BE2C (cell line): ENCODE measurements at places on chromosomes 6 and 20.
A peak's percentile ranks its signal among the peaks of the same experiment; 100 is the strongest.

DNA sequence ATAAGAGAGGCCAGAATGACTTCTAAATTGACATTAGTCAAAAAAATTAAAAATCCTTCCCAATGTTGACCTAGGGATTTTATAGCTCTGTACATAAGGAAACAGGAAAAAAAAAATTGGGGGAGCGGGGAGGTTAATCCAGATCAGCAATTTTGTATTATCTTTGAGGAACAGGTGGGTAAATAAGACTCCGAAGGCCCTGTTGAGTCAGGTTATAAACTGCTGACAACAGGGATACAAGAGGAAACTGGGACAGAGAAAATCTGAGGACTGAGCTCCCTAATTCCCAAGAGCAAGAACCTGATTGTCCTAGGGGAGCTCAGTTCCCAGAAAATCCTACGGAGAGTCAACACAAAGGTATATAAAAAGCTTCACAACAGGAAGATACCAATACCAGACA lies 26.8 kb upstream of the CRIP3 start:
- no peak for DNase-seq

DNA sequence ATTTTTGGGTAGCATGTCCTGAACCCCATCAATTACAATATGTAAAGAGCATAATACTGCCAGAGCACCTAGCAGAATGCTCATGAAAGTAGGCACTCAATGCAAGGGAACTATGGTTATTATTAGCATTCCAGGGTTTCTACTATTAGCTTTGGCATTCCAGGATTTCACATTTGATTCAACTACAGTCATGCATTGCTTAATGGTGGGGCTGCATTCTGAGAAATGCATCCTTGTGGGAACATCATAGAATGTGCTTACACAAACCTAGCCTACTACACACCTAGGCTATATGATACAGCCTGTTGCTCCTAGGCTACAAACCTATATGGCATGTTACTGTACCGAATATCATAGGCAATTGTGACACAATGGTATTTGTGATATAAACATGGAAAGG lies 247.8 kb downstream of the CD83 start:
- DNase-seq: no peak

GRCh38 chr6:75283907-75284631 lies 523 bp downstream of the TMEM30A start:
- DNase-seq: peak; percentile 27

GRCh38 chr6:163577404-163577803 lies 162.9 kb downstream of the QKI start:
- DNase-seq: no peak

DNA sequence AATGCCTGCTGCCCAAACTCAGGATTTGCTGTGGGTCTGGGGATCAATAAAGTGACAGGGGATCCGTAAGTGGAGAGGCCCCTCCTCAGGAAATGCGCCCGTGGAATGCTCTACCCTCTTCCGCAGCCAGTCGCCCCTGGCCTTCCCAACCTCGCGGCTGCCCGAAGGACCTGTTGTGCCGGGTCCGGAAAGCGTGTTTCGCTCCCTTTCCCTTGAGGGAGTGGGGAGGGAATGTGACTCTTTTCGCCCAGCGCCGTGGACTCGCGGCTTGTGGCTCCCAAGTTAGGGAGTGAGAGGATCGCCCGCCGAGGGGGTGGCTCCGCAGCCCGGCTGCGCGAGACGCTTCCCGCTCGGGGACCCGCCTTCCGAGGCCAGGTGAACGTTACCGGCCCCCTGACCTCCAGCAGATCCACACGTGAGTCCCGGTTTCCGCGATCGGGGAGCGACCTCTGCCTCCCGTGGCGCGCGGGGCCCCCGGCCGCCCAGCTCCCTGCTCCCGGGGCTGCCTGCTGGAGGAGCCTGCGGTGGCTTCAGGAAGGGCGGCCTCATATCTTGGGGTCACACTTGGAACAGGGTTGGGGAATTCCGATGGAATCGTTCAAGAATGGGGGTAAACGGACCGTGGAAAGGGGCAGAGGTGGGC lies 666 bp downstream of the TPD52L1 start:
- DNase-seq: peak; percentile 5

- no peak for DNase-seq
Observed at GRCh38 chr20:57004951-57005933, 261.2 kb downstream of the BMP7 start.

DNA sequence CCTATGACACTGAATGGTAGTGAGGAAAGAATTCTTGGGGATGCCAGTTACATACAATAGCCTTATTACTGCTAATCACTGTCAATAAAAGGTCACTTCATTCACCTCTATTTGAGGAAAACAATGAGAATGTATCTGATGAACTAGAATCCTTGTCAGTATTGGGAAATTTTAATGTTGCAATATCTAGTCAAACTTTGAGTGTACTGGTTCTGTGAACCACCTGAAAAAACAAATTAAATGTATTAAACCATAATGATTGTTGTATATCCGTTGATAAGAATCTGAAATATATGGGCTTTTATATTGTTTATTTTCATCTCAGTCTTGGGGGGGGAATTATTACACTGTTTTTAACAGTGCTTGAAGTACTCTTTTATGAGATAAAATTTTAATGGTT lies 10.6 kb downstream of the TAF11 start:
- DNase-seq: no peak

- no peak for DNase-seq
Observed at GRCh38 chr6:10793695-10794094, 44.6 kb downstream of the MAK start.

- DNase-seq: no peak
Observed at GRCh38 chr6:82616386-82617028, 252.9 kb downstream of the TPBG start.

DNA sequence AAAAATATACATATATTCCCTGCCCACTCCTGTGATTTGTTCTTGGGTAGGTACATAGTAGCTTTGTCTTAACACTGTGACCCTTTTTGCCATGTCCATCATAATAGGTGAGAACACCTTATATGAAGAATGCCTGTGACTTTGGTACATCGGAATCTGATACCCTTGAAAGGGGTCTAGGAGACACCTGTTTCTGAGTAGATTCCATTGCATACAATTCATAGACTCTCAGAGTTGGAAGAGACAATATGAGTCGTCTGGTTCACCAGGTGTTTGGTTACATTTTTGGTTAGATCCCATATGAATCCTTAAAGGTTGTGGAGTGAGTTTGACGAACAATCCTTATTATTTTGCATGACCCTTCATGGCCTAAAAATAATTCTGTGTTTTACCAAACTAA lies 36.3 kb downstream of the RNF144B start:
- no peak for DNase-seq

- no peak for DNase-seq
Observed at GRCh38 chr20:12984069-12984765, 24.6 kb upstream of the SPTLC3 start.

GRCh38 chr20:46985250-46985649 lies 90.6 kb downstream of the EYA2 start:
- no peak for DNase-seq

DNA sequence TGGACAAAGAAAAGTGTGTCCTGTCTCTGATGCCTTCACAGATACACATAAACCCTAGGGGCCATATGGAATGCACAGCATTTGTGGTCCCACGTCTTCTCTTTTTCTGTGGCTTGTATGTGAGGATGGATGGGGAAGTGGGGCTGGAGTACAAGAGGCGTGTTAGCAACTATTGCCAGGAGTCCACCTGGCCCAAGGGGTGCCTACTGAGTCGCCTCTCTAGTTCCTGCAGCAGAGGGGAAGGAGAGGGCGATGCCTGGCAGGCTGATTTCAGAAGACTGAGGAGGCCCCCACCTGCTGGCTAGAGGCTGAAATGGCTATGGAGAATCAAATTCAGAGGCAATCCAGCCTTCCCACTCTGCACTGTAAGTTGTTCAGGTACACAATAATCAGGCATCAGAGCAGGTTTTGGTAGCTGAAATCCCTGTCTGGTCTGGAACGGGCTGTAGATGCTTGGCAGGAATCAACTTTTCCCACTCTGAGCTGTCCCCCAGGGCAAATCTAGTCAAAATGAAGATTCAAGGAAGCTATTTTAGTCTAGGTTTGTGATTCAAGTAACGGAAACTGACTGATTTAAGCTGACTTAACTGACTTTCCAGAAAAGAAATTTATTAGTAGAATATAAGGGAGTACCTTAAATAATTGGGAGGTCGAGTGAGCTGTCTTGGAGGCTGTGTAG lies 14.9 kb upstream of the PPARD start:
- DNase-seq: peak; percentile 75

- DNase-seq: peak; percentile 62
Observed at GRCh38 chr20:48668451-48668946, 159.3 kb downstream of the PREX1 start.

- no peak for DNase-seq
Observed at GRCh38 chr6:77910826-77911225, 258.0 kb downstream of the MEI4 start.

- DNase-seq: no peak
Observed at GRCh38 chr20:63409066-63409833, 48.1 kb upstream of the CHRNA4 start.

DNA sequence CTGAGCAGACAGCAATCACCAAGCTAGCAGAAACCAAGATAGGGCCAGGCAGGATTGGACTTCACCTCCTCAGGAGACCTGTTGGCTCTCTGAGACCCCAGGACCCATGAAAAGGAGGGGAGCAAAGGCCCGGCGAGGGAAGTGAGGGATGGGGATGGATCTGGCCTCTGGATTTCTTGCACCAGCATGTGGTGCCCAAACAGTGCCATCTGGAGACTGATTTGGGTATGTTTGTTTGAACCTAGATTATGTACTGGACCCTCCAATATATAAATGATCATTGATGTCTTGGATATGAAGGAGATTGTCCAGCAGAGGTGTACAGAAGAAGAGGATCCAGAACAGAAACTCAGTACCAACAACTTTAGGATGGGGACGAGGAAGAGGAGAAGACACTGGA lies 83.4 kb upstream of the LY86 start:
- DNase-seq: no peak

DNA sequence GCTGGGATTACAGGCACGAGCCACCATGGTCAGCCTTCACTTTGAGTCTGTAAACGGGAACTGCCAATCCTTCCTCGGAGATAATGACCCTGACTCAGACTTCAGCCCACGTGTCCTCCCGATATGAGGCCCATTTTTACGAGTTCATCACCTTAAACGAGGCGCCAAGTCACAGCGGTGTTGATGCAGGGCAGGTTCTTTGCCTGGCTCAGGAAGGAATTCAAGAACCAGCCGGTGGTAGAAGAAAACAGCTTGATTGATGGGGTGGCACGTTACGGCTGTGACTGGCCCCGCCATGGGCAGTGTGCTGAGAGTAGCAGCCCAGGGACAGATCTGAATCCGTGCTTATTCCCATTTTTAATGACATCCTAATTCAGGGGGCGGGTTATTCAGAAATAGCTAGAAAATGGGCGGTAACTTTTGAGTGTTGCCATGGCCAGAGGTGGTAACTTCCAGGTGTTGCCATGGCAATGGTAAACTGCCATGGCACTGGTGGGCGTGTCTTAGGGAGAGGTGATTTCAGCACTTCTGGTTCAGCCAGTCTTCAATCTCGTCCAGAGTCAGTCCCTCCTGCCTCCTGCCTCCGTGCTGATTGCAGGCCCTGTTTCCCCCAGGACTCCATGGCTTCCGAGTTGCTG lies 9.1 kb upstream of the MAP1LC3A start:
- DNase-seq: no peak

GRCh38 chr6:133218852-133219251 lies 22.3 kb upstream of the EYA4 start:
- DNase-seq: no peak

DNA sequence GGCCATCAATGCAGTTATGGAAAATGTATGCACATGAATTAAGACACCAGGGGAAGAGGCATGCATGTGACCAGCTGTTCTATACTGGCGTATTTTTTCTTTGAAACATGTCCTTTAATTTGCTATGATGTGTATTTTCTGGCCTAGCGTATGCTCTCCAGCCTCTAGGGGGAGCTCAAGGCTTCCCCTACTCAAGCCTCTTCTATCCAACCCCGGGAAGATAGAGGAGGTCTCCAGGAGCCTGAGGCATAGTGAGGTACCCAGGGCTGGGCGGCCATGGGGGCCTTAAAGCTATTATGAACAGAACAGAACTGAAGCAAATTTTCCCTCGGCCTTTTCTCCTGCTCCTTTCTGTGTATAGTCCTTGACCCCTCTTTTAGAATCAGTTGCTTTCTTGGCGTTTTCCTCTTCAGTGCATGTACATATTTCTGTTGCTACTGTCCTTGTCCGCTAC lies 528.9 kb downstream of the MAFB start:
- DNase-seq: peak; percentile 64

DNA sequence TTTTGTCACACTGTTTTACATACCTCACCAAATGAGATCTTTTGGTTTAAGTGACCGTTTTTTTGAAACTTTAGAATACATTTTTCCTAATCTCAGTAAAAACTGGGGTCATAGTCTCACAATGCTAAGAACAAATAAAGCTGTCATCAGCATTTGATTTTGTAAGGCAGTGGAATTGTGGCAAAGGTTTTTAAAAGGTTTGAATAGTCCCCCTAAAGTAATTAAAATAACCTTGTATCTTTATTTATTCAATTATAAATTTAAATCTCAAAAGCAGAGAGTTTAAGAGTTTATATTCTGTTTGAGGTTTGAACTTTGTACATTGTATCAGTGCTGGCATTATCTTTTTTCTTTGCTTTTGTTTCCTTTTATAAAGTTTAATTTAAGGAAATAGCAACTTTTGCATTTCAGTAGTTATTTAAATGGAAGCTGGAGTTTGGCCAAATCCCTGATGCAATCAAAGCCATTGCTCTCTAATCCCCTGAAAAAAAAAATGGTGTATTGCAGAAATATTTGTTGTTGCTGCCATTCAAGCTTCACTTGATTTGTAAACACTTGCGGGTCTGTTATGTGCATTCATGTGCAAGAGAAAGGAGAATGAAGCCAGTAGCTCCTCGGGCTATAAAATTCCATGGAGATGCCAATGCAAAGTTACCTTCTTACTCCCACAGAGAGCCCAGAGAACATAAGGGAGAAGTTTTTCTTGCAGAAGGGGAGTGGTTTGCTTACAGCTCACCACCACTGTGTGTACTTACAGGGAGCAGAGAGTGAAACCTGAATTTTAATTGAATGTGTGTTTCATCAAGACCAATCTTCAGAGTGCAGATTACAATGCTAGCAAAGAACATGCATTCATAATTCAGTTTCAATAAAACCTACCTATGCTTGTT lies 391.8 kb downstream of the ARHGAP18 start:
- no peak for DNase-seq

- DNase-seq: no peak
Observed at GRCh38 chr6:33095681-33096080, 19.9 kb downstream of the HLA-DPB1 start.

- DNase-seq: no peak
Observed at GRCh38 chr20:1436263-1436662, 30.4 kb downstream of the NSFL1C start.

- peak; percentile 56 for DNase-seq
Observed at GRCh38 chr20:63740070-63740626, 572 bp downstream of the SLC2A4RG start.

- peak; percentile 24 for DNase-seq
Observed at GRCh38 chr6:5084781-5085647, at the start of gene PPP1R3G. Gene PPP1R3G (plus strand): TSS chr6:5085341. CDS start chr6:5085486, 145 bp downstream.

GRCh38 chr6:147506704-147507114 lies 1.8 kb upstream of the SAMD5 start:
- DNase-seq: peak; percentile 82

GRCh38 chr20:59122566-59122919 lies 41.1 kb upstream of the ZNF831 start:
- DNase-seq: no peak

- DNase-seq: no peak
Observed at GRCh38 chr6:133969285-133969920, 16.4 kb downstream of the TBPL1 start.
